Stimulated activated CD8-positive, alpha-beta memory T cell treated with anti-CD3 and anti-CD28 coated beads, Interleukin-15, amount 100 ng/mL, for 4 hours (primary cell): ENCODE measurements at places on chromosomes 5 and 9.

- no peak for DNase-seq
Observed at GRCh38 chr9:75626860-75627259, 263.6 kb upstream of the PCSK5 start.

- DNase-seq, result no peak
Observed at GRCh38 chr5:116090302-116090701, 5.5 kb downstream of the COMMD10 start.

DNA sequence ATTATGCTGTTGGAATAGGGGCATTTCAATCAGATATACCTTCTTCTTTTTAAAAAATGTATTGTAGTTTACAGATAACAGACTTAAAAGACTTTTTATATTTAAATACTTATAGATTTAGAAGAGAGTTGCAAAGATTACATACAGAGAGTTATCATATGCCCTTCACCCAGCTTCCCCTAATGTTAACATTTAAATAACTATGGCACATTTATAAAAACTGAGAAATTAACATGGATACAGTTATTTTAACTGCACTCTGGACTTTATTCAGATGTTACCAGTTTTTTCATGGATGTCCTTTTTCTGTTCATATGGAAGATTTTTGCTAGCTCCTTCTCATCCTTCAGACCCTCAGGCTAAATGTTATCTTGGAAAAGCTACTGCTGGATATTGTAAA, 123.2 kb downstream of the DOCK2 start:
- no peak for DNase-seq

DNA sequence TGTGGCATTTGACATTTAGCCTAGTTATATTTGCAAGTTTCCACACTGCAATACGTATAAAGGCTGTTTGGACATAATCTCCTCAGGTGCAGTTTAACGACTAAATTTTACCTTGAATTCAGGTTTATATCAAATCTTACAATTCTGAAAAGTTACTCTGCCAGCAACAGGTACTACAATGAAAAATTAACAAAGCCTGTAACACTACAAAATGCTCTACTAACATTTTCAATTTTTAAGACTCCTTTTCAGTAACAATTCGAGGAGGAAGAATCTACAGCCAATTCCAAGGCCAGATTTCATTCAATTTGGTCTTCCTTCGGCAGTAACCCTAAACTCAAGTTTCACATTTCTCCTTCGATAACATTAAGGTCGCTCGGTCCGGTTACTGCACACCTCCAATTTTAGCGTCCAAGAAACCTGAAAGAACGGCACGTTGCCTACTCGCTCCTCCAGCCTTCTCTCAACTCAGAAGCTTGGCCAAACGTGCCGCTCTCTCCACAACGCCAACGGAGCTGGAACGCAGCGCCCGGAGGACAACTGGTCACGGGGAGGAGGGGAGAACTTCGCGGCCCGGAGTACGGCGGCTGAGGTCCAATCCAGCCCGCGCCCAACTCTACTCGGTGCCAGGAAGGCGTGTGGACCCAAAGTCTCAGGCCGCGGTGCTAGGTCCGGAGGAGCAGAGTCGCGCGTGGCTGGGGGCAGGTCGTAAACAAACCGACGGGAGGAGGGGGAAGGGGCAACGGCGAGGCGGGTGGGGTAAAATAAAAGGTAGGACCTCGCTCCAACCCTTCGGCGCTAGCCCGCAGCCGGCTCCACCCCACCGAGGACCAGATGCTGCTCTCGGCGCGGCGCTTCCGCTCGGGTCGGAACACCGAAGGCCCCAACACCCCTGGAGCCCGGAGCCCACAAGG, 681 bp downstream of the FNIP1 start:
- DNase-seq, result peak; percentile 1

DNA sequence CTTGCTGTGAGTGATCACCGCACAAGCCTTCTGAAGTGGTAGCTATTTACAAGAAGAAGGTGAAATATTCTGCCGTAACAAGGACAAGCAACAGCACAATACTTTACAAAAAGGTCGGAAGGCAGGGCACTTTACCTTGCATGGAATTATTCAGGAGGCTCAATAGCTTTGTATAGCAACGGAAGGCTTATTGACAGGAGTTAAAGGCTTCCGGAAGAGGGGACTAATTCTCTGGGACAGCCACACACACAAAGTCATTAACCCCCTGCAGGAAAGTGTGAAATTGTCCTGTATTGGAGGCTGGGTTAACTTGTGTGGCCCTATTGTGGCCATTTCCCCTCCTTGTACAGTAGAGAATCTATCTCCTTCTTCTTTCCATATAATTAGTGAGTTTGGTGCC, 199.3 kb upstream of the SEMA6A start:
- no peak for DNase-seq

GRCh38 chr9:28926306-28926705, 1353.0 kb upstream of the C9orf72 start:
- DNase-seq, result no peak
